CD4-positive, alpha-beta T cell treated with Interleukin-6 at 100 ng/mL for 8 hours (primary cell): ENCODE measurements at places on chromosomes 7 and 10.

DNA sequence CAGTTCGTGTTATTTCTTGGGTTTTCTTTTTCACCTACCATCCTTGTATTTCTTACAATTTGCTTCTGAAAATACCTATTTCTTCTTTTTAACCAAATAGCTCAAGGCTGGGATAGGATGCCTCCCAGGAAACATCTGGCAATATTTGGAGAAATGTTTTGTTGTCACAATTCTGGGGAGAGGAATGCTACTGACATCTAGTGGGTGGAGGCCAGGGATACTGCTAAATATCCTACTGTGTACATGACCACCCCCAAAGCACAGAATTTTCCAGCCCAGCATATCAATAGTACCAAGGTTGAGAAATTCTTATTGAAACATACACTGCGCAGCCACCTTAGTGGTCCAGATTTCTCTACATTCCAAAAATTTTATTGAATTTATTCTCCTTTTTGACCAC is 55.5 kb downstream of the CNTNAP2 start:
- no peak for DNase-seq

- no peak for DNase-seq
These were observed 321.1 kb upstream of the NPVF start for GRCh38 chr7:25549271-25549921.

DNA sequence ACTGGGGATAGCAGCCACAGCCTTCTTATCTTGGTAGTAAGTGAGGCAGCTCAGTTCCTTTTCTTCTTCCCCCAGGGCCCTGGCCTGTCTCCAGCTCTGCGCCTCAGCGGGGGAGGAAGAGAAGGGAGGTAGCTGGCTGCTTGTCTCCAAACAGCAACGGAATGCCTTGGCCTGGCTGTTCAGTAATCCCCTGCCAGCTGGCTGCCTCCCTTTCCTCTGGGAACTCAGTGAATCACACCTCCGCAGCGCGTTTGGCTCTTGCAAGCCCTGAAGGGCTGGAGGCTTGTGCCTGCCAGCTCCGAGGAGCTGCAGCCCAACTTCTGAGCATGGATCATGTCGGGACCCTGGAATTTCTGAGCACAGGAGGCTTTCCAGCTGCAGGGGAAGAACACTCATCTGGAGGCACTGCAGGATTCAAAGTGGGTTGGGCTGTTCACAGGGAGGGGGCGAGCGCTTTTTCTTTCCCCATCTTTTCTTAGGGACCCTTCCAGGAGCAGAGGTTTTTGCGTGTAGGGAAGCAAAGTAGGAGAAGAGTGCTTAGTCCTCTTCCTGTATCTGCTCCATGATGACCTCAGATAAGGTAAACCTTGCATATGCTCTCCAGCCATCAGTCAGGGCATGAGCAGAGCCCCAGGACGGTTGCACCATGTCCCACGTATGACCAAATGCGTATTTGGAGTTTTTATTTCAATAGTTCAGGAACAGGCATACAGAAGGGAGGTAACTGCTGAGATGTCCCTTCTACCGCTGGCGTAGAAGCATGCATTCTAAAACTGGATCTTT is 253.2 kb upstream of the INHBA start:
- DNase-seq = no peak

DNA sequence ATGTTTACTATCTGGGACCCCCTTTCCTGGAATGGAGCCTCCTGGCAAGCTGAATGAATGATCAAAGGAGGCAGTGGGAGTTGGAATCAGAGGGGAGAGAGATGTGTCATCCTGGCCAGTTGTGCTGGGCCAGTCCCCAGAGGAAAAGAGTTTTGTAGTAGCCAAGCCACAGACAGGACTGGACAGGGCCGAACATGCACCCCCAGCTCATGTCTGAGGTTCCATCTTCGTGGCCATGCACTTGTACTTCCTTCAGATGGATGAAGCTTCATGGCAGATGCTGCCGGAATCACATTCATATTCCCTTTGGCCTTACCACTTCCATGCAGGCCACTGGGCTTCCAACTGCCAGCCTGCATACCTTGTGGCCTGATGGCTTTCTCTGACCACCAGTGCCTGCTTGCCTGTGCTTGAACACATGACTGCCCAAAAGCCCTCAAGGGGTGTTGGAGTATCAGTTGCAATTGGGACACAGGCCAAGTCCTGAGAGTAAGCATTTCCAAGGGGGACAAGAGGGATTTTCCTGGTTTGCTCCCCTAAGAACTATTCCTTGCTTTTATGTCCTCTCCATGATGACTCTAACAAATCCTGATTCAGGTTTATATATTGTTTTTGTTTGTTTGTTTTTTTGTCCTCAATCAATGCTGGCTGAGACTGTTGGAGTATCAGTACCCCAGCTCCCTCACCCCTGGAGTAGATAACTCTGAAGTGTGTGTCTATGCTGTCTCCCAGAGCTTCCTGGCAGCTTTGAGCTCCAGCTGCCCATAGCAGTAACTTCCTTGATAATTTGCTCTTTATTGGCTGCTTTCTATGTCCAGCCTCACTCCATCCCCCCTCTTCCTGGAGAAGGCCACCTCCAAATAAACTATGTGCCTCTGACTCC is 63.6 kb downstream of the TMEM130 start:
- DNase-seq = no peak

DNA sequence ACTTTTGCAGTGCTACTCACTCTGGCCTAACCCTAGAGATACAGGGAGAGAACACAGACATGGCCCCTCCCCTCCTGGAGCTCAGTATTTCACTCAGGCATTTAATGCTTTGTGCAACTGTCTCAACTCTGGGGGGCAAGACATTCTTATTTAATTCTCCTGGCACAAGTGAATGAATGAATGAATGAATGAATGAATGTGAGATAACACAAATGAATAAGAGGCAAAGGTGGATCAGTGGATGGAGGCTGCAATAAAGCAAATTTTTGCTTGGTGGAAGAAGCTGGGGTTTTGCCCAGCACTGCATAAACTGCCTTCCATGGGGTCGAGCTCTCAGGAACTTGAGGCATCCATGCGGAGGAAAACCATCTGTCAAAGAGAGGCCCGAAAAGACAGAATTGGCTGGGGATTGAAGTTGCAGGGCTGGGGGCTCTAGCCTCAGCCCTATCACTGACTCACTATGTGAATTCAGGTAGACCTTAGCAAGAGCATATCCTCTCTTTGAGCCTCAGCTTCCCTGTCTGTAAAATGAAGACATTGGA is 441.4 kb upstream of the ZMIZ1 start:
- DNase-seq = no peak

- no peak for DNase-seq
These were observed 10.9 kb upstream of the DUSP5 start for GRCh38 chr10:110486680-110487410.

GRCh38 chr7:77337456-77337990 is 78.6 kb downstream of the GSAP start:
- DNase-seq = no peak
